Activated CD8-positive, alpha-beta T cell treated with anti-CD3 and anti-CD28 coated beads for 36 hours (primary cell): ENCODE measurements at places on chromosomes 4 and X. TPM values are rescaled to one million over a fixed set of nuclear protein-coding genes. Genes with fewer than 3 reads are reported as not detected.

GRCh38 chr4:40121515-40121914 is 64.9 kb downstream of the N4BP2 start:
- DNase-seq = peak; percentile 26

DNA sequence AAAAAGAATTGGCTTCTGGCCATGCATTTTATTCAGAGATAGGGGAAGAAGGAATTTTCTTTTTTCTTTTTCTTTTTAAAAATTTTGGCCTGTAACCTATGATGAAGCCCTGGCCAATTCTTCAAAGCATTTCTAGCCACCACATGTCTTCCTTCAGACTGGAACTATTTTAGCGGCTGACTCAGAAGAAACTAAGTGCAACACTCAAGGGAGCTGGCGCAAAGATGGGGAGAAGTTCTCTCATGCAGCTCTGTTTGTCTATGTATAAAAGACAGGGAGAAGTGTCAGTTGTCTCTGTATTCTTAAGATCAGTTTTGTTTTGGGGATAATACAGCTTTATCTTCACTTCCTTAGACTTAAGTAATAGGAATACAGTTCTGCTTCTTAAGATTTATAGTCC is 46.1 kb downstream of the MBNL3 start:
- no peak for DNase-seq

DNA sequence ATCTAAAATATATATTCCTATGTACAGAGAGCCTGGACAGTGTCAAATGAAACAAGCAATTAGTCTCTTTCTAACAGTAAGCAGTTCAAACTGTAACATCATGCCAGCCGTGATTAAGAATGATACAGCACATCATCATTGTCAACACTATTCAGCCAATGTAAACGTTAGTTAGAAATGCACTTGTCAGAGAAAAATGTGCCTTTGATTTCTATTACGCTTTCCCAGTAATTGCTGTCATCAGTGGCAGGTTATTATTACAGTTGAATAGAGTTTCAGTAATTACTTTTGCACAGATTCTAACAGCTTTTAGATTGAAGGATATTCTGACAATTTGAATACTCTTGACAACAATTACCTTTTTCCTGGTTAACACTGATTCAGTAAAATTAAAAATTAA is 1007.1 kb downstream of the SH3BGRL start:
- DNase-seq = no peak

- DNase-seq = no peak
These were observed 144.1 kb upstream of the NOCT start for GRCh38 chr4:138871555-138871875.

DNA sequence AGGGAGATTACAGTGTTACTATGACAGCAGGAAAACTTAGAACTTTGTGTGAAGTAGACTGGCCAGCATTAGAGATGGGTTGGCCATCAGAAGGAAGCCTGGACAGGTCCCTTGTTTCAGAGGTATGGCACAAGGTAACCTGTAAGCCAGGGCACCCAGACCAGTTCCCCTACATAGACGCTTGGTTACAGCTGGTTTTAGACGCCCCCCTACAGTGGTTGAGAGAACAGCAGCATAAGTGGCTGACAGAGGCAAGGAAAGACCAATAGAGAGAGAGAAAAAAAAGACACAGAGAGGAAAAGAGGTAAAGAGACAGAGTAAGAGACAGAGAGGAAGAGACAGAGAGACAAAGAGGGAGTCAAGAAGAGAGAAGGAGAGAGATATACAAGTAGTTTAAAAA is 144.5 kb downstream of the GC start:
- no peak for DNase-seq

- DNase-seq = no peak
These were observed 152.7 kb upstream of the FAM241A start for GRCh38 chr4:111992351-111993168.

- no peak for DNase-seq
These were observed 4.8 kb downstream of the MYL5 start for GRCh38 chr4:679104-679481.

- DNase-seq = no peak
These were observed 298.0 kb downstream of the DKK2 start for GRCh38 chr4:106738121-106738520.

GRCh38 chr4:48078862-48079655 is 55.0 kb downstream of the TXK start:
- DNase-seq = no peak

DNA sequence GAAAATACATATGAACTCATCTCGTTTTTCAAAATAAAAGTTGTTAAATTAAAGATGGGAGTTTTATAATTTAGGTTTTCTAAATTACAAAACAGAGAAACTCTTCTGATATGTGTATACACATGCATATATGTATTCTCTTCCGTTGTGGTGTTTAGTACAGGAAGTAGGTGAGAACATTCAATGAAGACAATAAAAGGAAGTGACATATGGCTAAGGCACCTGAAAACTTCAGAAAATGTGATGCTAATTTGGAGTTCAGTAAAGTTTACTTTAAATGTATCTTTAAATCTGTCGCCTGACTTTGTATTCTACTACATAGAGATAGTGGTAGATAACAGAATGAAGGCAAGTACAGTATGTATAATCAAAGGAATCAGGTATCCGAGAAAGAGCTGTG is 33.5 kb upstream of the ITM2A start:
- DNase-seq = no peak

DNA sequence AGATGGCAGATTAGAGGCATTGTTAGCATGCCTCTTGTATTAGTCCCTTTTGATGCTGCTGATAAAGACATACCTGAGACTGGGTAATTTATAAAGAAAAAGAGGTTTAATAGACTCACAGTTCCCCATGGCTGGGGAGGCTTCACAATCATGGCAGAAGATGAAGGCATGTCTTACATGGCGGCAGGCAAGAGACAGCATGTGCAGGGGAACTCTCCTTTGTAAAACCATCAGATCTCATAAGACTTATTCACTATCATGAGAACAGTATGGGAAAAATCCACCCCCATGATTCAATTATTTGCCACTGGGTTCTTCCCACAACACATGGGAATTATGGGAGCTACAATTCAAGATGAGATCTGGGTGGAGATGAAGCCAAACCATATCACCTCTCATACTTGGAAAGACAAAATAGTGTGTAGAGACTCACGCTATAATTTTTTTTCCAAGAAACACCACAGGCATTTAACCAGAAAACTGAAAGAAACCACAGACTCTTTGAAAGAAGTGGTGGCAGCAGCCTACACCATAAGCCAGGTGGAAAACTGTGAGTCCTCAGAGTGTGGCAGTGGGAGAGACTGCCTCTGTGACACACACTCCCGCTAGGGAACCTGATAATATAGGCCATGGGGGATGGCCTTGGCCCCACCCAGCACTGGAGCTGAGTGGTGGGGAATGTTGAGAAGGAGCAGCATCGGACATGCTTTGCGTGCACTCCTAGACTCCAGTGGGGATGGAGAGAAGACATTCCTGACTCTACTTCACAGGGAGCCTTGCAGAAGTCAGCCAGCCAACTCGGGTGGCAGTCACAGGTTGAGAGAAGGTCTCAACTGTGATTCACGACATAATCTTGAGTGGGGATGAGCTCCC is 51.5 kb downstream of the SLC2A9 start:
- peak; percentile 42 for DNase-seq

DNA sequence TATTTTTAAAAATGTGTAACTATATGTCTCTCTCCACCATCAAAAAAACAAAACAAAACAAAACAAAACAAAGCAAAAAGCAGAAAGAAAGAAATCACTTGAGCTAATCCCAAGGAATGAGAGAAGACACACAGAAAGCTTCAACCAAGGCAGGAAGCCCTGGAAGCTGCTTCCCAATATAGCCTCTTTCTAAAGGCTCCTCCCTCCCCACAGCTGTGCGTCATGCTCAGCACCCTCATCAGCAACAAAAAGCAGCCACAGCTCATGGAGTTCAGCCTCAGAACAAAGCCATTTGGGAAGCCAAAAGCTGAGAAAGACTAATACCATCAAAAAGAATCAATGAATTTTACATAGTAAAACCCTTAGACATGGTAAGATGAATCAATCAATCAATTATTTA is 501.6 kb upstream of the SMIM31 start:
- no peak for DNase-seq

- peak; percentile 16 for DNase-seq
These were observed 1.2 kb downstream of the CD38 start for GRCh38 chr4:15779306-15779705.

DNA sequence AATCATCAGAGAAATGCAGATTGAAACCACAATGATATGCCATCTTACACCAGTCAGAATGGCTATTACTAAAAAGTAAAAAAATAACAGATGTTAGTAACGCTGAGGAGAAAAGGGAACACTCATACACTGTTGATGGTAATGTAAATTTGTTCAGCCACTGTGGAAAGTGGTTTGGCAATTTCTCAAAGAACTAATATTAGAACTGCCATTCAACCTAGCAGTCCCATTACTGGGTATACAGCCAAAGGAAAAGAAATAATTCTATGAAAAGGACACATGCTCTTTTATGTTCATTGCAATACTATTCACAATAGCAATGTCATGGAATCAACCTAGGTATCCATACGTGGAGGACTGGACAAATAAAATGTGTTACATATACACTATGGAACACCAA is 566.3 kb downstream of the STPG2 start:
- no peak for DNase-seq

- no peak for DNase-seq
These were observed 49.7 kb upstream of the PRKX start for GRCh38 chrX:3763111-3763510.

GRCh38 chr4:111945014-111945413 is 200.2 kb upstream of the FAM241A start:
- no peak for DNase-seq

GRCh38 chrX:55715847-55716246 is 1.7 kb upstream of the RRAGB start:
- DNase-seq = peak; percentile 3

DNA sequence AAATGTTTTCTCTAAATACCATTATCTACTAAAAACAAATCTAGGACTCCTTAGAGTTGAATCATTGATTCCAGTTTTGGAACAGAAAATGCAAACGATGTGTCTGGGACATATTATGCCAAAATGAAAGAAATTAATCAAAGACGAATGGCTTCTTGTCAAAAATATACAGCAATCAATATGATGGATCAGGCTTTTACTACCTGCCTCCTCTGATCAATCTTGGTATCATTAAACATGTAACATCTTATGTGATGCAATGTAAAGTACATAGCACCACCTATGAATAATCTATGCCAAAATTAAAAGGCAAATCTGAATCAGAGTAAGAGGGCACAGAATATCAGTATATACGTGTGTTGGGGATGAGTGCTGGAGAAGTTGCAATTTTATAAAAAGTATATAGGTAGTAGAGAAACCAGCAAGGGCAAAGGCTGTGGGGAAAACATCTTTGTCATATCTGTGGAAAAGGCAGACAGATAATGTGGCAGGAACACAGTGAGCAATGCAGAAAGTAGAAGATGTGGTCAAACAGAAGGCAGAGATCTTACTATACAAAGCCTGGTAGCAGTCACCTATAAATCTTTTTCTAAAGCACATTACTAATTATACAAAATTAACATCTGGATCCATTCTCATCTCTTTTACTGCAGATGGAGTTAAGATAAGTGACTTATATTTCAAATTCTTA is 152.7 kb downstream of the ANTXR2 start:
- no peak for DNase-seq

DNA sequence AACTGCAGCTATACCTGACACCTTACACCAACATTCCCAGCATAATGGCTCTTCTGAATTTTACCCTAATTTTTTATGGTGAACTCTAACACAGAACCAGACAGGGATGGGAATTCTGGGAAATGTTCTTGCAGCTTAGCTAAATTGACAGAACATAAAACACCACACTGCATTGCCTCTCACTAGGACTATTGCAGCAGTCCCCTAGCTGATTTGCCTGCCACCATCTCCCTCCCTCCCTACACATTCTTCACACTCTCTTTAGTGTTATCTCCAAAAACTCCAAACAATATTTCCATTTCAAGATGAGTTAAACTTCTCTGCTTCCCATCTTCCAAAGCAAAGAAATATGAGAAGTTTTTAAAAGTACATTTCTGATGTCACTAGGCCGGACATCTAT is 733.9 kb upstream of the INTU start:
- no peak for DNase-seq

DNA sequence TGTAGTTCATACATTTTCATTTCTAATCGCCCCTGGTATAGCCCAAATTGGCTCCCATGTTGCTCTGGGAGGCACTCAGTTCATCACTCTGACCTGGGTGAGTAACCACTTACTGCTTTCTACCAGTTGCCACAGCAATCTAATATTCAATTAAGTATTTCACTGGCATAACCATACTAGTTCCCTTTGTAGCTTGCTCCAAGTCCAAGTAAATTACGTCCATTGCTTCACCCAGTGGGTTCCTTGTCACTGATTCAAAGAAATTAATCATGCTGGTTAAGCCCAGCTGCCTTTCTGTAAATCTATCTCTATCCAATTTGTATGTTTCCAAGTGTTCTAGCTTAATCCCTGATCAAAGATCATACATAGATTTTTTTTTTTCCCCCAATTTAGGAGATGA is 92.0 kb upstream of the CBR4 start:
- no peak for DNase-seq

- DNase-seq = no peak
These were observed 134.2 kb downstream of the MAML3 start for GRCh38 chr4:140019619-140020347.

DNA sequence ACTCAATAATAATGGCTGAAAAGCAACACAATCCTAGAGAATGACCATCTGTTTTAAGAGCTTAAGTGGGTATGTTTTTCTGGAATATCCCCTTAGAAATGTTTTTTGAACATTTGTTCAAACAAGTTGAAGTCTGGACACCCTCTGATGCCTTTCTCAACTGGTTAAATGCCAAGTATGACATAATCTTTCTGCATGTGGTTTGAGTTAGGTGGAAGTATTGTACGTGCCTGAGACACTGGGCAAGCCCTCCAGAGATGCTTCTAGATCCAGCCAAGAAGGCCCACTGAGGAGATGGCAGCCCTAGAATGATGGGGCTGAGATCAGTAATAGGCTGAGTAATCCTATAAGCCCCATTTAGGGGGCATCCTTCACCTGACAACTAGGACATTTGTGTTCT is 493.1 kb downstream of the MAGEE1 start:
- DNase-seq = no peak

DNA sequence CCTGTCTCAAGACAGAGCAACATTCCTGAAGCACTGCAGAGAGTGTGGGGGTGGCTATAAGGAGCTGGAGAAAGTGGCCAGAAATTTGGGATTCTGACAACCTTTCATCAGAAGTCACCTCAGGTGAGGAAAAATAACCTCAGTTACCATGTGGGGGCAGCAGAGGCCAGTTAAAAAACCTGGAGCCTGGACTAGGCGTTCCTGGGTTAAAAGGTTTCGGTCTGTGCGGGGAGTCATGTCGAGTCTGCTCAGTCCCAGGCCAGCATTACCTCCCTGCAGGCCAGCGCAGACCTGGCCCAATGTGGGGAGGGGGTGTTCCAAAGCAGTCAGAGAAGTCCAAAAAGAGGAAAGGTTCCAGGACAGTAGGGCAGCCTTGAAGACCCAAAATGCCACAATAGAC is 10.9 kb upstream of the NALF2 start:
- DNase-seq = peak; percentile 38

CHRNA9 gene
- 0.11 TPM for total RNA-seq

SLC38A5 gene
- 92.6 TPM for total RNA-seq

EPGN gene
- total RNA-seq = not detected

CCDC110 gene
- total RNA-seq = 0.81 TPM

TMEM47 gene
- total RNA-seq = not detected

ZAR1 gene
- total RNA-seq = not detected

TCEAL5 gene
- total RNA-seq = not detected

NCAPG gene
- 63.3 TPM for total RNA-seq

LRP2BP gene
- total RNA-seq = 1.1 TPM

TCEAL7 gene
- total RNA-seq = not detected

DGAT2L6 gene
- not detected for total RNA-seq

CCSER1 gene
- total RNA-seq = not detected

ARHGAP24 gene
- total RNA-seq = 0.70 TPM

GATA1 gene
- not detected for total RNA-seq

GATB gene
- total RNA-seq = 19.1 TPM

HSFX4 gene
- not detected for total RNA-seq

CTAG1A gene
- not detected for total RNA-seq
